ENCODE measurements at places on chromosomes 2 and 18.

DNA sequence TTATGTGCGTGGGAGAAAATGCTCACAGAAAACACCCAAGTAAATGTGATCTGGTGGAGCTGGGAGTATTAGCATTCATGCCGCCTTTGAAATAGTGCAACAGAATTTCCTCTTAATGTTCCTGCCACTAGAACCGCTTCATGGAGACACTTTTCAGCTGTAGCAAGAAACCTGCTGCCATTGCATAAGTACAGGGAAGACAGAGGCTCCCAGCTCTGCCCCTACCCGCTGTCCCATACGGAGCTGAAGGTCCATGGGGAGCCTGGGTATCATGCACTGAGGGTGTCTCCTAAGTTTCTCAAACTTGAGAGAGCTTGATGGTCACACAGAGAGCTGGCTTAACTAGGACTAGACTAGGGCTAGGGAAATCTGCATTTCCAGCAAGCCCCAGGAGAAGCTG lies 49.6 kb downstream of the CRIM1 start:
- DNase-seq: no peak

GRCh38 chr2:118221536-118222272 lies 133.4 kb downstream of the INSIG2 start:
- DNase-seq: peak; percentile 84

DNA sequence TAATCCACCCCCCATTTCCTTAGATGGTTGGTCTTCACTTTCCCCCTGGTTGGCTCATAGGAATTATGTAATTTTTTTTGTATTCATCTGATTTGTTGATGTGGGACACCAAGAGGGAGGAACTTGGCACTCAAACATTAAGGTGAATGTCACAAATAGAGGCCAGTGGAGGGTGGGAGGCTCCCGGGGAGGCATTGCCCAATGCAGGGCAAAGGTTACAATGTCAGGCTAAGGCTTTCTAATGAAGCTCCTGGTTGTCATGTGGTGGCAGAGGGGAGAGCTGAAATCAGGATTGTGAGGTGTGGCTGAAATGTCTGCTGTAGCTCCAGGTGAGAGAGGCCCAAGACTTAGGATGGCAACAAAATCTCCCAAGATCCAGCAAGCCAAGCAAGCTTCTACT lies 42.7 kb downstream of the MPHOSPH10 start:
- no peak for DNase-seq

GRCh38 chr2:21939967-21940366 lies 816.2 kb downstream of the TDRD15 start:
- no peak for DNase-seq

GRCh38 chr2:202014318-202014717 lies 19.3 kb upstream of the FZD7 start:
- DNase-seq: no peak

DNA sequence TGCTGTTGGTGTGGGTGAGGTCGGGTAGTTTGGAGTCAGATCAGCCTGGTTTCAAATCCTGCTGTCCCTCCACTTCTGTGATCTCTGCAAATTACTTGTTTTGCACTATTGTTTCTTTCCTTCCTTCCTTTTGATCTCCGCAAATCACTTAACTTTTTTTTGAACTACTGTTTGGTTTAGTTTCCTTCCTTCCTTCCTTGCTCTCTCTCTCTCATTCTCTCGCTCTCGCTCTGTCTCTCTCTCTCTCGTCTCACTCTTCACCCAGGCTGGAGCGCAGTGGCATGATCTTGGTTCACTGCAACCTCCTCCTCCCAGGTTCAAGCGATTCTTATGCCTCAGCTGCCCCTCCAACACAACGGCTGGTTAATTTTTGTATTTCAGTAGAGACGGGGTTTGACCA lies 141.6 kb upstream of the ITGA6 start:
- no peak for DNase-seq
